ENCODE measurements at places on chromosomes 5 and 9. TPM values are rescaled to one million over a fixed set of nuclear protein-coding genes. Genes with fewer than 3 reads are reported as not detected.

- no peaks in the 10 kb centered on the region for H3K27me3 ChIP-seq
- H3K36me3 ChIP-seq: peaks cover 82% of the 10 kb centered on the region
- H3K27ac ChIP-seq: no peak overlapping the region
Measured at GRCh38 chr5:134133188-134133994, 18.9 kb downstream of the TCF7 start.

GRCh38 chr5:155406815-155407214 is 393.3 kb downstream of the KIF4B start:
- no peak for DNase-seq
- no peaks in the 10 kb centered on the region for H3K36me3 ChIP-seq
- no peaks in the 10 kb centered on the region for H3K27me3 ChIP-seq
- no peaks in the 10 kb centered on the region for H3K4me1 ChIP-seq
- H3K4me3 ChIP-seq: no peak overlapping the region

GRCh38 chr5:36323926-36324781 is 22.5 kb upstream of the RANBP3L start:
- no peaks in the 10 kb centered on the region for H3K36me3 ChIP-seq
- DNase-seq: no peak
- no peak overlapping the region for H3K27ac ChIP-seq
- no peaks in the 10 kb centered on the region for H3K27me3 ChIP-seq

DNA sequence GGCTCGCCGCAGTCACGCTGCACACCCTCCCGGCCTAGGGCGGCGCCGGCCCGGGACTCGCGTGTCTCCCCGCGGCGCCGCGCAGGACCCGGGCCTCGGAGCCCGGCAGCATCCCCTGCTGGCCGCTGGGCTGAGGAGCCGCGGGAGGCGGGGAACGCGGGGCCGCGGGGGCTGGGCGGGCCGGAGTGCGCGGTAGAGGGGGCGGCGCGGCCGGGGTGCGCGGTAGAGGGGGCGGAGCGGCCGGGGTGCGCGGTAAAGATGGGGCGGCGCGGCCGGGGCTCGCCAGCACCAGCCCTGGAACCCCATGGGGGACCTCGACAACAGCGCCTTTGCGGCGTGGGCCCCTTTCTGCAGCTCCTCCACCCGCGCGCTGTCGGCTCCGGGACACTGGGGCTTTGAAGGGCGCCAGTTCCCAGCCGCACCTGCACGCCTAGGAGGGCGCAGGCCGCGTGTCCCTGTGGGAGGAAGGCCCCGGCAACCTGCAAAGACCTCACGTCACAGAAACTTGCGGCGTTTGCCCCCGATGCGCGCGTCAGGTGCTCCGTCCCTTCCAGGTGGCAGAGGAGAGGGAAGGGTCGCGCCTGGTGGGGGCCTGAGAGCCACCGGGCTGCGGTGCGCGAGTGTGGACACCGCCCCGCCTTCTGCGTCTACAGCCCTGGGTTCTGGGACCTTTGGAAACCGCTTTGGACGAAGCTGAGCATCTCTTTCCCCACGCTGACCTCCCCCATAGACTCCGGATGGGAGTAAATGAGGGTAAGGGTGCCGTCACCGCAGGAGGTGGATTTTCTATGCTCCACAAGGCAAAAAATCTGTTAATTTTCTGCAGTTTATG is 49.6 kb downstream of the NSUN2 start:
- H3K27ac ChIP-seq: no peak overlapping the region
- H3K4me3 ChIP-seq: peak overlapping the region; percentile 42
- peaks cover 21% of the 10 kb centered on the region for H3K4me1 ChIP-seq
- peaks cover 6% of the 10 kb centered on the region for H3K36me3 ChIP-seq
- H3K27me3 ChIP-seq: no peaks in the 10 kb centered on the region

GRCh38 chr9:132241840-132242620 is 80.2 kb downstream of the NTNG2 start:
- H3K4me1 ChIP-seq: peaks cover 46% of the 10 kb centered on the region
- H3K36me3 ChIP-seq: no peaks in the 10 kb centered on the region
- H3K27ac ChIP-seq: no peak overlapping the region
- peaks cover 33% of the 10 kb centered on the region for H3K27me3 ChIP-seq
- H3K4me3 ChIP-seq: peak overlapping the region; percentile 52

- H3K27ac ChIP-seq: no peak overlapping the region
- H3K4me1 ChIP-seq: no peaks in the 10 kb centered on the region
- H3K36me3 ChIP-seq: peaks cover 5% of the 10 kb centered on the region
- no peaks in the 10 kb centered on the region for H3K27me3 ChIP-seq
Measured at GRCh38 chr5:146109379-146109778, 4.0 kb upstream of the PLAC8L1 start.

DNA sequence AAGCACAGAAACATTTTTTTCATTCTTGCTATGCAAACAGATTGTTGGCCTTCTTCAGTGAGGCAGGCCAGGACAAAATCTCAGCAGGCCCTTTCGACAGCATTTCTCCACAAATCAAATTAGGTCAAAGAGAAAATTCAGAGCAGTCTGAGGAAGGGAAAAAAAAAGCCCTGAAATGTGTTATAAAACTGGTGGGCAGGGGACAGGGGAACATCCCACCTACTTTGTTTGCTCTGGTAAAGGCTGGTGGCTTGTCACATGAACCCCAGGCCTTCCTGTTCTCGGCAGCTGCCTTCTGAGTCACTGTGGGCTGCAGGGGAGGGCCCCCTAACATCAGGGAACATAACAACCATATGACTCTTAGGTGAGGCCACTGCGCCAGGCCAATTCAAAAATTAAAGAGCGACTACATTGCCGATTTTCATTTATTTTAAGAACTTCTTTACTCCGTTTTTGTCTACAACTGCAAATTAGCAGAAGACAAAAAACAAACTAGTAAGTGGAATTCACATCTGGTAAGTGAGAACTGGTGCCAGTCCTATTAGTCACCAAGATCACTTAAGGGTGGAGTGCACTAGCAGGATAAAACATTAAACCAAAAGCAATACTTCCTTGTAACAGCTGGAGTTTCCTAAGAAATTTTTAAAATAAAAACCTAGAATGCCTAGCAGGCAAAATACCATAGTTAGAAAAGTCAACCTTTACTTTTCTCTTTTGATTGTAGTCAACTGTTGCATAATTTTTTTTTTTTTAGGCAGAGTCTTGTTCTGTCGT is 46.2 kb upstream of the DENND4C start:
- H3K4me1 ChIP-seq: peaks cover 3% of the 10 kb centered on the region
- no peaks in the 10 kb centered on the region for H3K36me3 ChIP-seq
- H3K4me3 ChIP-seq: no peak overlapping the region
- H3K27me3 ChIP-seq: no peaks in the 10 kb centered on the region

GRCh38 chr5:126868338-126869004 is 91.5 kb downstream of the LMNB1 start:
- H3K4me3 ChIP-seq: peak overlapping the region; percentile 44
- DNase-seq: no peak
- peaks cover 21% of the 10 kb centered on the region for H3K4me1 ChIP-seq
- peak overlapping the region; percentile 78 for H3K27ac ChIP-seq

GRCh38 chr9:18441261-18441660 is 32.7 kb upstream of the ADAMTSL1 start:
- H3K27ac ChIP-seq: no peak overlapping the region
- peaks cover 15% of the 10 kb centered on the region for H3K4me1 ChIP-seq
- no peaks in the 10 kb centered on the region for H3K27me3 ChIP-seq
- no peak overlapping the region for H3K4me3 ChIP-seq
- no peaks in the 10 kb centered on the region for H3K36me3 ChIP-seq

- peak; percentile 91 for DNase-seq
- H3K4me1 ChIP-seq: peaks cover 6% of the 10 kb centered on the region
- no peaks in the 10 kb centered on the region for H3K36me3 ChIP-seq
- no peak overlapping the region for H3K27ac ChIP-seq
- H3K4me3 ChIP-seq: no peak overlapping the region
Measured at GRCh38 chr9:13427587-13427986, 148.1 kb upstream of the MPDZ start.

GRCh38 chr5:138303372-138303771 is 28.2 kb downstream of the CDC25C start:
- H3K4me1 ChIP-seq: no peaks in the 10 kb centered on the region
- H3K27ac ChIP-seq: no peak overlapping the region
- H3K4me3 ChIP-seq: no peak overlapping the region
- no peaks in the 10 kb centered on the region for H3K27me3 ChIP-seq

- no peak overlapping the region for H3K4me3 ChIP-seq
- H3K27me3 ChIP-seq: no peaks in the 10 kb centered on the region
- H3K36me3 ChIP-seq: no peaks in the 10 kb centered on the region
- no peak for DNase-seq
Measured at GRCh38 chr9:107437716-107438115, 51.9 kb downstream of the KLF4 start.

- no peaks in the 10 kb centered on the region for H3K4me1 ChIP-seq
- no peak for DNase-seq
- H3K36me3 ChIP-seq: no peaks in the 10 kb centered on the region
- no peak overlapping the region for H3K27ac ChIP-seq
- H3K4me3 ChIP-seq: no peak overlapping the region
- no peaks in the 10 kb centered on the region for H3K27me3 ChIP-seq
Measured at GRCh38 chr9:105238302-105238701, 6.1 kb upstream of the SLC44A1 start.

DNA sequence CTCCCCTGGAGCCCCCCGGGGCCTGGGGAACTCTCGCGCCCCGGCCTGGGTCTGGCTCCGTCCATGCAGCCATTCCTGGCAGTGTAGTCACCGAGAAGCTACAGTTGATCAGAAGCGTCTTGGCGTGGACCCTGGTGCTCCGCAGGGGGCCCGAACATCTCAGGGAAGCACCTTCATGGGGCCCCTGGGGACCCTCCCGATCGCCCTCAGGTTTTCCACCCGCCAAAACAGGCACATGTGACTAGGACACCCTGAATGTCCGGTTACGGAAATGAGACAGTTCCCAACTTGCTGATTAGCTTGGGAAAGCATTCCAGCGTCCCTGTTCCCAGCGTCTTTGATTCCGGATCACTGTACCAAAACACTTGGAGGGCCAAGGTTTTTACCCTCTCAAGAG is 472 bp downstream of the FBXO4 start:
- peak overlapping the region; percentile 80 for H3K27ac ChIP-seq
- peak; percentile 14 for DNase-seq
- H3K27me3 ChIP-seq: no peaks in the 10 kb centered on the region

DNA sequence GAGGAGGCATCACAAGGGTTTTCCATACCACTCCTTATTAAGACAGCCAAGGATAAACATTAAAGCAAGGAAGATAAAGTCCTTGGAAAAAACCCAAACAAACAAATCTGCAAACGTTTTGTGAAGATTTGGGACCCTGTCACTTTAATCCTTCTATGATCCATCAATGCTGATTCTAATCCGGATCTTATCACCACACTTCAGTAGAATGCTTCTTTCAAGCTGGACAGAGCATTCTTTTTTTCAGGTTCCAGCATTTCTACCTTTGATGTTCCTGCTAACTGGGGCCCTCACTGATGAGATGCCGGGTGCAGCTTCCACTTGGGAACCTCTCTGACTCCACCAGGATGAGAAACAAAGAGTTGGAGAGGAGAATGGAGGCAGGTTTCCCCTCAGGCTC is 132.8 kb upstream of the SHB start:
- no peak overlapping the region for H3K4me3 ChIP-seq
- no peak for DNase-seq
- no peak overlapping the region for H3K27ac ChIP-seq
- H3K27me3 ChIP-seq: no peaks in the 10 kb centered on the region

DNA sequence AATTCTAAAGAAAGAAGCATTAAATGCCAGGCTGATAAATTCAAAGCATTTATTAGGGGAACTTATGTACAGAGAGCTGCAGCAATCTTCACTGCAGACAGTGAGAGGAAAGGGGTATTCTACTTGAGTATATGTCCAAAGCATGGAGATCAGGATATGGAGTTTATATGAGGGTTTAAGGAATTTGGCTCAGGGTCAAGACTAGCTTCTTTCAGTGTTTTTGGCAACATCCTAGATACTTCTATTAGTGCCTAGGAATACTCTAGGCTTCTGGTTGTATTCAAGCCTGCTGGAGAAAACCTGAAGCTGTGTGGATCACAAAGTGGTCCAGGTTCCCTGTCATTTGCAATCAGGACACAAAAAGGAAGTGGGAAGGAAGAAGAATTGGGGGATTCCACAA is 194.6 kb downstream of the CETN3 start:
- no peak for DNase-seq
- no peak overlapping the region for H3K4me3 ChIP-seq
- H3K27me3 ChIP-seq: no peaks in the 10 kb centered on the region

GRCh38 chr5:68046445-68046844 is 169.1 kb upstream of the PIK3R1 start:
- no peak overlapping the region for H3K27ac ChIP-seq
- no peaks in the 10 kb centered on the region for H3K36me3 ChIP-seq
- H3K4me3 ChIP-seq: no peak overlapping the region
- no peaks in the 10 kb centered on the region for H3K4me1 ChIP-seq
- no peak for DNase-seq

DNA sequence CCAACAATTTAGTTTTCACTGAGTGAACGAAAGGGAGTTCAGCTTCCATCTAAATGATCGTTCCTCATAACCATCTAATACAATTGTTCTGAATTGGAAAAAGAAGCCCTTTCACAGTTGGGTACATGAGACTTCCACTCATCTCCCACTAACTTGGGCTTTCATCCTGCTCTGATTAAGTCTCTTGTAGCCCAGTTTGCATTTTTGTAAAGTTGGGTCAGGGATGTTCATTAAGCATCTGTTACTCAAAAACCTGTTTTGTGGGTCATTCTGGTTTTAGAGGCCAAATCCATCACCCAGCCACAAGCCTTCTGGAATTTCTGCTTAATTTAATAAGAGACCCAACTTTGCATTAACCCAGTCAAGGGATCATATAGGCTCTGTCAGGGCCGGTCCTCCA is 385.3 kb downstream of the BNC2 start:
- H3K4me1 ChIP-seq: no peaks in the 10 kb centered on the region
- H3K27ac ChIP-seq: no peak overlapping the region
- no peaks in the 10 kb centered on the region for H3K27me3 ChIP-seq
- H3K36me3 ChIP-seq: no peaks in the 10 kb centered on the region
- no peak for DNase-seq
- H3K4me3 ChIP-seq: no peak overlapping the region

- H3K4me3 ChIP-seq: no peak overlapping the region
- H3K4me1 ChIP-seq: no peaks in the 10 kb centered on the region
- no peak for DNase-seq
- H3K36me3 ChIP-seq: no peaks in the 10 kb centered on the region
- H3K27ac ChIP-seq: no peak overlapping the region
- no peaks in the 10 kb centered on the region for H3K27me3 ChIP-seq
Measured at GRCh38 chr9:9996259-9996658, 616.5 kb downstream of the PTPRD start.

The FAM53C gene
- total RNA-seq: 21.5 TPM

The ORM2 gene
- total RNA-seq: not detected

The CDC25C gene
- 4.4 TPM for total RNA-seq

The IER5L gene
- total RNA-seq: 10.4 TPM

The GTF3C5 gene
- total RNA-seq: 26.5 TPM

The F2RL1 gene
- total RNA-seq: 2.3 TPM

The TGFBR1 gene
- total RNA-seq: 53.3 TPM

The CBY3 gene
- not detected for total RNA-seq

Data from spinal cord (tissue), 10 donors.